ENCODE measurements at places on chromosomes 5 and 9.

- DNase-seq = no peak
These were observed 9.5 kb upstream of the SH3TC2 start for GRCh38 chr5:149072376-149072775.

DNA sequence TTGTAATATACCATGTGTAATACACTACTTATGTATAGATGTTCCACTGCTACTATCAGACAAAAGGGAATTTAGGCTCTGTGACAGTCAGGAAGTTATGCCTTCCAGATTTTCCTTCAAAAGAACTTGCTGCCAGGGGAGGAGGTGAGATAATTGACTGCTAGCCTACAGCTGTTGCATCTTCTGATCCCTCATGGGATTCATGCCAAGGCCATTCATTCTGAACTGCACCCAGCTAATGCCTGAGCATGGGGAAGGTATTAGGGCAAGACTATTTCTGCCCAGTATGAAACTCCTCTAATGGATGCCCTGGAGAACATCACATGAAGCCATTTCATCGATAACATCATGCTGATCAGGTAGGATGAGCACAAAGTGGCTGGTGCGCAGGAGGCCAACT, 746.5 kb upstream of the ZNF608 start:
- no peak for DNase-seq

DNA sequence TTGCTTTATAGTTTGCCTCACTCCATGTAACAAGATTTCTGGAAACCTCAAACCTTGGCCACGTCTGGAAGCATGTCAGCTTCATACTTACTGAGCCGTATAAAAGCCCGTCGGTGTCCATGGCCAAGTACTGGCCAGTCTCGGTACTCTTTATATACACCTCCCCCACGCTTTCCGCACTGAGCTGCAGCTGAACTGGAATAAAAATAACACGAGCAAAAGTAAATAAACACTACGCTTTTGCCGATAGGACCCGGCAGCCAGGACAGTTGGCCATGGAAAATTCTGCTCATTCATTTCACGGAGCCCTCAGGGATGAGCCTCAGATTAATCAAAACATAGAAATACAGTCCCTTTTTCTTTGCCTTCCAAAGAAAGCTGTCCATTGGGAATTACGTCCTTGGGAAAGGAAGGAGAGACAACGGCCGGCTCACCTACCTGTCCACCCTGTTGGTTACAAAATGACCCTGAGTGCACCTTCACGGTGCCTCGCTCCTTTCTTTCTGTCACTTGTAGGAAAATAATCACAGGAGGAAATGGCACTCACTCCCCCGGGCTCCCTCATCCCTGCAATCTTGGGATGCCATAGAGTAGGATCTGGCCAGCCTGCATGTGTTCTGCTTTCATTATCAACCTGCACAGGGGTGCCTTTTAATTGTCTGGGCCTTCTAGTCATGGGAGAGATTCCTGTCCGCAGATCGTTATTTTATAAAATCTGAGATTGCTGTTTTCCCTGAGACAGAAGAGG, 85.1 kb downstream of the FGF1 start:
- peak; percentile 31 for DNase-seq

GRCh38 chr5:163534492-163535094, 29.2 kb downstream of the MAT2B start:
- DNase-seq = no peak

- DNase-seq = no peak
These were observed 469.4 kb upstream of the TNC start for GRCh38 chr9:115587310-115587709.

DNA sequence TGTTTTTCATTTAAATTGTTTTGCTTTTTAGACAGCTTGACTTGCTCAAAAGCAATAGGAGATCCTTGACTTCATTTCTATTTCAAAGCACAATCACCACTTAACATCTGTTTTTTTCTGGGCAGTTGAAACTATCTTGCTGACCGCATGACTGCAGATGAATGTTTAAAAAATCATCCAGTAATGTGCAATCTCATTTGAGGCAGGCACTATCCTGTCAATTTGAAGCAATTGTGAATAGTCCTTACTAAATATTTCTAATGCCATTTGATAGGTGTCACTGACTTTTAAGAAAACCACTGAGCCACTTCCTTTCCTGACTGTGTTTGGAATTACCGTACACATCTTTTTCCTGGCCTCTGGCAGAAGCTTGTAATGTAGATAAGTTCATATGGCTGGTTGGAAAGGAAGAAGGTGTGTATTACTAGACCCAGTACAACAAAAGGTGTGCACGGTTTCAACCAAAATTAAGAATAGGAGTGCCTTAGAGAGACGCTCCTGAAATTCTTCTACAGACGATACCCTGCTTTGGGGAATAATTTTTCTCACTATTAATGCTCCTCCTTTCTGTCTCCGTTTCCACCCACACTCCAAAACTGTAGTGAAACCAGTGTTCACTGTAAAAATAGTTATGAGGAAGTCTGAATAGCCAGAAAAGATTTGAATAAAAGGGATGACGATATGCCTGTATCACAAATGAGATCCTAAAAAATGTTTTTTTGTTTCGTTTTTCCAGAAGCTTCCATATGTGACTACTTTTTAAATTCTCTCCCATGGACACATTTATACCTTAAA, 136.7 kb upstream of the MOCS2 start:
- DNase-seq = no peak

DNA sequence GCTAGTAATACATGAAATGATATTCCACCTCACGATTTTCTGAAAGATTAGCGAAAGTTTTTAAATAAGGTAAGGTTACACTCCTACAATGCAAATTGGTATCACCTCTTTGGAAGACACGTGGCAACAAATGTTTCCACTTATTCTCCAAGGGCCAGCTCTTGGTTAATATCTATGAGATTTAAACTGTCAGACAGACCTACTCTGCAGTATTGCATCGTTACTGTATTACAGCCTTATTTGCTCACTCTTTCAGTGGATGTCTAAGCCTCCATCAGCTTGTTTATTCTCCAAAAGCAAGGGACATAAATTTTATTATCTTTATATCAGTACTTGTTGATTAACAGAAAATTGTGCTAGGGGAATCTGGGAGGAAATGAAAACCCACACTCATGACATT, 135.7 kb downstream of the MLLT3 start:
- no peak for DNase-seq

DNA sequence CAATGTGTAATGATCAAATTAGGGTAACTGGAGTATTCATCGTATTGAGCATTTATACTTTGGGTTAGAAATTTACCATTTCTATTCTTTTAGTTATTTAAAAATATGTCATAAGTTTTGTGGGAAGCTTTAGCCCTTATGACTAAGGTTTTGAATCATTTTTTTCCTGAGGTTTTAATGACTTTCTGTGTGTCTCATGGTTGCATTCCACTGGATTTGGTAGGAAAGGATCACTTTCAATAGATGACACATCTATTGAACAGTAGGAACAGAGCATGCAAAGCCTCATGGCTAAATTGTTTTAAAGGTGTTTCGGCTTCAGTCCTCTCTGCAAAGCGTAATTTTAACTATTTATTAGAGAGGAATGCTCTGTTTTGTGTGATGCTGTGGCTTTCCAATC, 512.4 kb upstream of the CHD1 start:
- DNase-seq = no peak

DNA sequence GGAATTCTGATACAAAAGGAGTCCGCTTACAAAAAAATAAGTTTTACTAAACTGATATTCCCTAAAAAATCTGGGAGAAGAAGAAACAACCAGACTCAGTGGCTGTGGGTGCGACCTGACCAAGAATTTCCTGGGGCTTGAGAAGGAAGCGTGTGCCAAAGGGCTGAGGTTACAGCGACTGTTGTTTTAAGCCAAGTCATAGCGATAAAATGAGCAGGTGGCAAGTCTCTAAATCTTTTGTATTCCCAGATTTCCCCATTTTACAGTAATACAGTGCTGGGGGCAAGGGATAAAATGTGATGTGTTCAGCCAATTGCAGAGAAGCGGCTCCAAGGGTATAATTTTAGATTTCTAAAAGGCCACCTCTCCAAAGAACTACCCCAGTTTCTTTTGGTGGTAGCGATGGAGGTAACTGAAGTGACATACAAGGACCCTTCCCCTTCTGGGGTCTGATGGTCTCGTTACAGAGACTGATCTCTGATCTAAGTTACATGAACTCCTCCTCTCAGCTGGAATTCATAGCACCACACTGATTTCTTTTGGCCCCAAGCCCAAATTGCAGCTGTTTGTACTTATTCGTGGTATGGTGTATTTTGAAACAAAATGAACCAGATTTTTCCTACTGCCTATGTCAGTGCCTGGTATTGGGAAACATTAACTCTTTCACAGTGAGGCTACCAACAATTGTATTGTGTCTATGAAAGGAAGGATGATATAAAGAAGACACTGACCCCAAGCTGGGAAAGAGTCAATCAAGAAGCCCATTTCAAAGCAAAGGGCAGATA, 41.6 kb downstream of the LPAR1 start:
- DNase-seq = no peak

DNA sequence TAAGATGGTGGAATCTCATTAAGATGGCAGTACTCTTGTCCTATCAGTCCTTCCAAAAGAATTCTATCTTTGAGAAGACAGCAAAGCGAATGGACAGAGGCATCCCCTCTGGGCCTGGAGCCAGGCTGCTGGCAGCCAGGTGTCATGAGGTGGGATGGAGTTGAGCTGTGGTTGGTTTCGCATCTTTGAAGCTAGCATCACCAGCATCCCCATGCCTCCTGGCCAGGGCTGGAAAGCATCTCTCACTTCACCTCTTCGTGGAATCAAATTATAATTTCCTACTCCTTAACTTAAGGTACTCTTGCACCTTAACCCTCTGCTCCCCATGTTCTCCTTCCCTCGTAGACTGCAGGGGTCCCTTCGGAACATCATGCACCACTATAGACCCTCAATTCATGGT, 248.3 kb downstream of the GADD45G start:
- no peak for DNase-seq

GRCh38 chr5:97846643-97847042, 663.6 kb upstream of the RIOK2 start:
- no peak for DNase-seq

DNA sequence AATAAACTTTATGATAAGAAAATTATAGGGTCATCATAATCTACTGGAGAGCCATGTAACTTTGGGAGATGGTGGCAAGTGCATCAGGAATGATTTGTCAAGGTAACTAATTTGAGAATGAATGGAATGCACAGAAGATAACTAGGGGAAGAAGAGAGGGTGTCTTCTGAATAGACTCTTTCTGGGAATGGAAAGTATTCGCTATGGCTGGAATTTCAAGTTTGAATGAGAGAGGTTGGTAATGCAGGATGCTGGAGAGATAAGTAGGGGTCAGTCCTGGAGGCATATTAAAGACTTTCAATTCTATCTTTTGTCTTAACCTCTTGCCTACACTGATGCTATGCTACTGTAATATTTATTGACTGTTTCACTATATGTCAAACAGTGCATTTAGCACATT, 714.2 kb downstream of the CETN3 start:
- DNase-seq = no peak

DNA sequence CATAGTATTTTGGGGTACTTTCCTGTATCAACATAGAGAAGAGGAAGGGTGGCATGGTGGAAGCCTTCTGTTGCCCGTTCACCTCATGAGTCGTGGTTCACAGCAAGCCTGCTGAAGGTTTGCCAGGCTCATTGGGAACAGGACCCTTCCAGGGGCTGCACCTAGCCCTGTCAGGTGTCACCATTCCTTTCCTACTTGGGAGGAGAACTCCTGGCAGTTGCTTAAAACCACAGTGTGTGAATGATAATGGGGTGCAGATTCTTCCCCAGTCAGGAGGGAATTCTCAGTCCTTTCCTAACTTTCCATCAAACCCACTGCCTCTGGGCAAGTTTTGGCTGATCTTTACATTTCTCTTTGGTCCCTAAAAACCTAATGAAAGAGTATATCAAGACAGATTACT, 99.4 kb upstream of the CTNND2 start:
- no peak for DNase-seq

GRCh38 chr9:31587146-31587545, 797.3 kb upstream of the ACO1 start:
- DNase-seq = no peak

DNA sequence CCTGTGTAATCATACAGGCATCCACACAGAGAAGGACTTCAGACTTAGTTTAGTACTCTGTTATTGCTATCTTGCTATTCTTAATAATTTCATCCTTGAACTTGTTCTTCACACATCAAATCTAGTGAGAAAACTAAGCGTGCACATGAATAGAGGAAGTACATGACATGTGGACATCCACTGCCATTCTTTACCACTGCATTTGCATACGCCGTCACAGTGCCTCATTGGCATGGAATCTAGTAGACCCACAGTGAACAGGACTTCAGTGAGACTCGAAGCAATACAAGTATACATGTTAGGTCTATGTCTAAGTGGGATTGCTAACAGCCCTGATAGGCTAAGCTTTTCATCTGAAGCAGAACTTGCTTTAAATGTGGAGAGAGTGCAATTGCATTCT, 592.1 kb downstream of the TLE4 start:
- DNase-seq = no peak

DNA sequence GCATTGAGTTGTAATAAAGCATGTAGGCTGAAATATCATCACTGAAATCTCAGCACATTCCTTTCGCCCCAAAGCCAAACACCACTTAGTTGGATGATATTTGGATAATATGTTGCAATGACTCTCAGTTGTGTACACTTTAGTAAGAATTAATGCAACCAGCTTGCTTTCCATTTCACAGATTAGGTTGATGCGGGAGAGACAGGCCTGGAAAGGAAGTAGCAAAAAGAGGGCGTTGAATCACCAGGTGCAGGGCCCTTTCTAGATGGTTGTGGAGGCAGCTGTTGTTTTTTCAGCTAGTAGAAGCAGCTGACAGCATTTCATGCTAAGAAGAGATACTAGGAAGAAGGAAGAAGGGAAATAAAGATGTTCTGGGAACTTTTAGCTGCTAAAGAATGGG, 30.9 kb downstream of the DMRT3 start:
- DNase-seq = no peak

DNA sequence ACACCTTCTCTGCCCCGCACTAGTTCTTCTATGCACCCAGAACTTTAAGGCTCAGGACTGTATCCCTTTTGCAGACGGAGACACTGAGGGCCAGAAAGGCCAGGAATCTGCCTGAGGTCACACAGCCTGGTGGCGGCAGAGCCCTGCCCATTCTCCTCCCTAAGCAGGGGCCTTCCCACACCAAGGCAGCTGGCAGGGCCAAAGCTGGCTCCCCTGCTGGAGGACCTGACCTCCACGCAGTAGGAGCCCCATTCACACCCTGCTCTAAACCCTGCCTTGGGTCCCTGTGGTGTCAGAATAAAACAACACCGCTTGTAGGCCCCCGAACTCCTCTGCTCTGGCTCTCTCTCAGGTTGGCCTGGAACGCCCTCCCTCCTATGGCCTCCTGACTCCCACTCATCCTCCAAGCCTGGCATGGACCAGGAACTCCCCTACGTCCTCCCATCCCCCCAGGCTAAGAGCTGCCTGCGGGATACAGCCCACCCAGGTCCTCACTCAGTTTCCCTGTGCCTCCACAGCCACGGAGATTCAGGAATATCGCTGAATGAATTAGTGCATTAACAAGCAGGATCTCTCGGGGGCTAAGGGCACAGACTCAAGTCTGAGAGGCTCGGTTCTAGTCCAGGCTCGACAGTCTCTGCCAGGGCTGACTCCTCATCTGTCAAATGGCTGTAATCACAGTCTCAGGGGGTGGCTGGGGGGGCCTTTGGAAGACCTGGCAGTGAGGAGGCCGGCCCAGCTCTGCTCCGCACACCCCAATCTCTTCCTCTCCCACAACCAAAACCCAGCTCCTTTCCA, 2.8 kb downstream of the ST6GALNAC6 start:
- DNase-seq = no peak

Measured in HEK293T (cell line).